Activated CD8-positive, alpha-beta memory T cell treated with anti-CD3 and anti-CD28 coated beads for 24 hours (primary cell): ENCODE measurements at places on chromosomes 4 and X.

- DNase-seq = no peak
Measured at GRCh38 chrX:120297923-120298322, 13.3 kb downstream of the TMEM255A start.

DNA sequence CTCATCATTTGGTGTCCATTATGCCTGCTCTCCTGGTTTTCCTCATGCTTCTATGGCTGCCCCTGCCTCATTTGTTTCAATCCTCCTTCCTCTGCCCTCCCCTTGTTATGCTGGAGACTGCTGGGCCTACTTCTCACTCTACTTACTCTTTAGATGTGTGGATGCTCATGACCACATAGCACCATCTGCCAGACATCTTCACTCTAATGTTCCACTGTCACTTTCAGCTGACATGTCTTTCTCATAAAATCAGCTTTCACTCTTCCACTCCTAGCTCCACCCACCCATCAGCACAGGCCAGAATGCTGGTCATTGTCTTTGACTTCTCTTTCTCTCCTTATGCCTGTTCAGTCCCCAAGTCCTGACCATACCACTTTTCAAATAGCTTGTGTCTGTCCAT lies 86.8 kb downstream of the REPS2 start:
- no peak for DNase-seq

- peak; percentile 70 for DNase-seq
Measured at GRCh38 chrX:153984351-153985178, 12.0 kb downstream of the TMEM187 start.

DNA sequence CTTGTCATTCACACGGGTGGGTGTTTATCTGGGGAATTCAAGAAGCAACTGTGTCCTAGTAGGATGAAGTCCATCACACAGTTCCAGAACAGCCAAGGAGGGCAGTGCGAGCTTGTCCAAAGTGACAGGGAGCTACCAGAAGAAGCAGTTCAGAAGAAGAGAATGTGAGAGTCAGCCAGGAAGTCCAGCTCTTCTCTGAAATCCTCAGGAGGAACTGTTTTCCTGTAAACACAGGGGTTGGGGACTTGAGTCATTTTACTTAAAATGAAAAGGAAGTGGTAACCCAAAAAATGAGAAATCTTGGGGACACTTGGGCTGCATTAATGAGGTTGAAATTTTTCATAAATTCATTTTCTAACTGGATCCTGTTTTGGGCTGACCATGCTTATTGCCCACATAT lies 8.2 kb upstream of the TLR10 start:
- no peak for DNase-seq

DNA sequence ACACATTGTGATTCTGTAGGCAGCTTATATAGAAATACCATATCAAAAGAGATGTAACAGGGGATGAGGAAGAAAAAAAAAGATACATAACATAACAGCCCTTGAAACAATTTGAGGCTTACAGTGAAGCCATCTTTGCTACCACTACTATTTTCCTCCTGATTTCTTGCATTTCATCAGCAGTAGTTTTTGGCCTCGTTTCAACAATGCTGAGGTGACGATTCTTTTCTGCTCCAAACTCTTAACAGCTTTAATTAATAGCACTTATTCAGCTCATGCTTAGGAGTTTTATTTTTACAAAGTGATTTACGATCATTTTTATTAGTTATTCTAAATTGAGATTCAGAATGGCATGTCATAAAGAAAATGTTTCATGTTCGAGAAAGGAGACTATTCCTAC lies 163.2 kb downstream of the DCK start:
- DNase-seq = no peak

DNA sequence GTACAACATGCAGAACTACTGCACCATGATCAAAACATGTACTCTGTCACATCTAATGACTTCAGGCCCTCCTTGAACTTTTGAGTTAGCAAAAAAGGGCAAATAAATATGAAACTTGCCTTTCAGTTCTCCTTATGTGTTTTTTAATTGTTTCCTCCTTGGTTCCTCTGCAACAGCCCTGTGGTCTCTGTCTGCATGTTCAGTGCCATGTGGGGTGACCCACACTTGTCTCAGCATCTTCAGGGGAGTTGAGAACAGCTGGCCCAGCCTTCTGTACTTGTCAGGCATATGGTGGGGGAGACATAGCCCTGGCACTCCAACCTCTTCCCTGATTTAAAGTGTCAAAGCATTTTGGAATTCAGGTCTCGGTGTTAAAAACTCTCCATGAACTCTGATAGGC lies 188.0 kb upstream of the PGRMC2 start:
- DNase-seq = no peak

DNA sequence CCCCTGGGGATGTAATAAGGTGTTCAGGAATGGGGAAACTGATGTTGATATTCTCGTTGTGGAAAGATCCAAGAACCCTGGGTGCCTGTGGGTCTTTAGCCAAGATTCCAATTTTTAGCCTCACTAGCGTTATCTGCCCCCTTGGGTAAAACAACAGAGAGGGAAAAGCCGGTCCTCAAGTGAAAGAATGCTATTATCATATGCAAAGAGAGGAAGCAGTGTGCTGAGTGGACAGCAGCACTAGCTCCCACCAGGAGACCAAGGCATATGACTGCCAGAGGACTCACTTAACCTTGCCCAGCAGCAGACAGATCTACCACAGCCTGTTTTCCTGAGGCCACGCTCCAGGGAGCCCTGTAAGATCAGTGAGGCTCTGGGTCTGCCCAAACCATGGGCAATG lies 257.9 kb upstream of the CPEB2 start:
- DNase-seq = no peak

DNA sequence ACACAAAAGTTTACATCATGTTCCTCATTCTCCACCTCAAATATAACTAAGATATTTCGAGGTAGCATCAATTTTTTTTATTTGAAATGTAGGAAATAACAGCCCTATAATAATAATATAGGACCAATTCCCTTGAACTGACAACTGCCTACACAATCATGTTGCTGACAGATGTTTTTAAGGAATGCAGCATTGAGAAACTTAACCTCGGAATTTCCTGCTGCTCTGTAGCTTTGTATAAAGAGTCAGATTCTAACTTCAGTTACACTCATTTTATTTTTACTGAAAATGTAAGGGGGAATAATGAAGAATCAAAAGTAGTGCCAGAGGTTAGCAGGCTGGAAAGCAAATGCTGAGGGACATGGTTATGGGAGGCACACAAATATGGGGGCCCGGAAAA lies 235.8 kb downstream of the RBMX2 start:
- DNase-seq = no peak
